ENCODE measurements at places on chromosomes 5 and 9.

DNA sequence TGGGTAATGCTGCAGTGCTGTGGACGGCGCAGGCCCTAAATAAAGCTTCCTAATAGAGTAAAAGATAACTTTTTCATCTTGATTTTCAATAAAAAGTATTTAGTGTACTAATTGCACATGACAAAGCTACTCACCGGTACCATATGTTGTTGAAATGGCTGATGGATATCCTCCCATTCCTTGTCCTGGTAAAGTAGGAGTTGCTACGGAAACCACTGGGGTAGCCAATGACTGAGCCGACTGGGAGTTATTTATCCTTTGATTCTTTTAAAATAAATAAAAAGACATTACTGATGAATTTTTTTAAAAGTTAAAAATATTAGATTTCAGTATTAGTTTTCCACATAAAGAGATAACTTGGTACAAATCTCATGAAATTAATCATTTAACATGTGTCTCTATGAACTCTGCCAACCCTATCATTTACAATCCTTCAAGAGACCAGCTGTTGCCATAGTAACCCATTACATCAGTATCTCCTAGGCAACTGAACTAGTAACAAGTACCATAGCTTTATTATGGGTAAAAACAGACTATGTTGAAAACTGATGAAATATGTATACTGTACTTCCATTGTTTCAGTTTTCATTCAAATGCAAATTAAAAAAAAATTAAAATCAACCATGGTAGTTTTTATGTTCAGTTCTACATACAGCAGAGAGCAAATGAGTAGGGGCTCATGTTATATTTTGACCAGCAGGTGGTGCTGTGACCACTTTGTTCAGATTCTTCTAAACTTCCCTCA is 153.7 kb downstream of the MEF2C start:
- DNase-seq = peak; percentile 62

GRCh38 chr5:23684103-23684502 is 176.7 kb downstream of the PRDM9 start:
- DNase-seq = no peak

DNA sequence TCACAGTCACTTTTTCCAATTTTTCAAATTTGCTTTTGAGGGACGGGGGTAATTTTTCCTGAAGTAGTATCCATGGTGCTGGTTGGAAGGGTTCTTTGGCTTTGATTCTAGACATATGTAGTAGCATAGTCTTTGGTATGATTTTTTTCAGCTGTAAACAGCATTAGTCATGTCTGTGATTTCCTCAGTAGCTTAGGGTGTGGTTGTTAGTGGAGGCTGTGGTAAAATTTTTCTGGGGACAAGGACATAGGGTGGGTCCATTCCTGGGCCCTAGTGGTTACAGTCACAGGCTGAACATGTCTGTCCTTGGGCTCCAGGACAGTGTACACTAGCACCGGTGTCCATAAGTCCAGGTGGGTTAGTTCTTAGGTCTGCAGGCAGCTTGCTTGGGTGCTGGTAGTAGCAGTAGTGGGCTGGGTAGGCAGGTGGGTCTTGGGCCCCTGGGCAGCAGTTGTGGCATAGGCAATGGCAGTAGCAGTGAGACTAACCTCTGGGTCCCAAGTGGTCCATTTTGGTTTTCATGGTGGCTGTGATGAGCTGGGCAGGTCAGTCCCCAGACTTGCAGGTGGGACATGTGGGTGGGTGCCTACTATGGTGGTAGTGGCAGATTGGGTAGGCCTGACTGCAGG is 100.0 kb upstream of the CXCL14 start:
- no peak for DNase-seq

- DNase-seq = no peak
Observed at GRCh38 chr5:125696762-125697161, 726.4 kb upstream of the GRAMD2B start.

GRCh38 chr5:148746826-148747535 is 79.4 kb upstream of the ADRB2 start:
- no peak for DNase-seq
